RCC 7860 (cell line): ENCODE measurements at places on chromosomes 4 and X.
A peak's percentile ranks its signal among the peaks of the same experiment; 100 is the strongest.

- DNase-seq = no peak
Measured at GRCh38 chrX:69179380-69179911, 14.2 kb upstream of the PJA1 start.

- DNase-seq = no peak
Measured at GRCh38 chr4:165700855-165701254, 172.2 kb upstream of the TLL1 start.

- DNase-seq = no peak
Measured at GRCh38 chr4:109298279-109299010, 4.0 kb downstream of the COL25A1 start.

GRCh38 chr4:13860126-13860525, 232.6 kb upstream of the BOD1L1 start:
- no peak for DNase-seq

DNA sequence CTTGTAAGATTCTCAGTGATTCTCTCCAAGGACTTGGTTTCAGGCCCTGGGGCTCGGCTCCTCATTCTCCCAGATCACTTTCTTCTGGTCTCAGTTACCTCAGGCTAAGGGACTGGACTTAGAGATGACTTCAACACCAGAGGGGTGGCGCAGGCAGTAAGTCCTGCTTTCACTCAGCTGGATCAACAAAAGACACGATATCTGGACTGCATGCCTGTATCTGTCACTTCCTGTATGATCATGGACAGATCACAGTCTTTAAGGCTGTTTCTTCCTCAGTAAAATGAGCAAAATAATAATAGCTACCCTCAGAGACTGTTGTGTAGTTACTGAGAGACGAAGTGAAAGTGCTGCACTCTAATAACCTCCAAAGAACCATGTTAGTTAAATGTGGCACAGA, 19.5 kb upstream of the CXCR3 start:
- DNase-seq = no peak

DNA sequence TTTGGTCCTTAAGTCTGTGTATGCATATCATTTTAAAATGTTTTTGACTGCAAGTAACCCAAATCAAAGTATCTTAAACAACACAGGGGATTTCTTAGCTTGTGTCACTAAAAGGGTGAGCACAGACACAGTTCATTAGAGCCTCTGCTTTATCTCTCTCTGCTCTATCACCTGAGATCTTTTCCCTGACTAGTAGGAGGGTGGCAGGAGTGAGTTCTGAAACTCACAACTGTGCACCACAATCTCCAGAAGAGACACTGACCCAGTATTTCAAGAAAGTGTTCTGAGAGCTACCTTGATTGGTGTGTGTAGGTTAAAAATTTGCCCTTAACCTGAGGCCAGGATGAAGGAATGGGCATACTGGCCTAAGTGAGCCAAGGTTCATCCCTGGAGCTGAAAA, 24.8 kb downstream of the CCSER1 start:
- DNase-seq = no peak

DNA sequence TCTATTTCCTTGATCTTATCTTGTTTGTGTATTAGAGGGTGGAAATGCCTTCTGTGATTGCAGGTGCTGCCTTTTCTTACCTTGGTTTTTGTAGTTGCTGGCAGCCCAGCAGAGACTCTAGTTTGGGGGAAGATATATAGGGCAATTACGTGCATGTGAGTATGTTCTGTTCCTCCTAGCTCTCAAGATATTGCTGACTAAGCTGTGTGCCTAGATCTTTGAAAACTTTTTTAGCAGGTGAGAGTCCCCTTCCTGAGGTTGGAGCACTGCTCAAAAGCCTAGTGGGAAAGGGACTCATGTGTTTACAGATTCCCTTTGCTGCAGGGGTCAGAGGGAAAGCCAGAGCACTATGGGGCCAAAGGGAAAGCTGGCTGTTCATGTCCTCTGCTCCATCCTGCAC, 136.1 kb downstream of the VSIG4 start:
- no peak for DNase-seq

DNA sequence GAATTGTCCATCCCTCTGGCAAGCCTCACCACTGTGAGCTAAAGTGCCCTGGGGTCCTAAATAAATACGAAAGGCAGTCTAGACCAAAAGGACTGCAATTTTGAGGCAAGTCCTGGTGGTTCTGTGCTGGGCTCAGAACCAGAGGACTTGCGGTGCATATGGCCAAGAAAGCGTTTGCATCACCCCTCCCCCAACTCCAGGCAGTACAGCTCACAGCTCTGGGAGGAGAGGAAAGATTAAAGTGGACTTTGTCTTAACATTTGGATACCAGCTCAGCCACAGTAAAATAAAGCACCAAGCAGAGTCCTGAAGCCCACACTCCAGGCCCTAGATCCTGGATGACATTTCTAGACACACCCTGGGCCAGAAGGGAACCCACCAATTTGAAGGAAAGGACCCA, 24.9 kb downstream of the RNF128 start:
- no peak for DNase-seq

- DNase-seq = peak; percentile 28
Measured at GRCh38 chr4:88027611-88028608, 20.5 kb downstream of the PKD2 start.

GRCh38 chr4:123023647-123024046, 101.2 kb upstream of the NUDT6 start:
- DNase-seq = no peak

- DNase-seq = no peak
Measured at GRCh38 chr4:107037199-107037584, 1.1 kb upstream of the DKK2 start.

GRCh38 chrX:136910565-136911035, 30.1 kb upstream of the RBMX start:
- DNase-seq = no peak

DNA sequence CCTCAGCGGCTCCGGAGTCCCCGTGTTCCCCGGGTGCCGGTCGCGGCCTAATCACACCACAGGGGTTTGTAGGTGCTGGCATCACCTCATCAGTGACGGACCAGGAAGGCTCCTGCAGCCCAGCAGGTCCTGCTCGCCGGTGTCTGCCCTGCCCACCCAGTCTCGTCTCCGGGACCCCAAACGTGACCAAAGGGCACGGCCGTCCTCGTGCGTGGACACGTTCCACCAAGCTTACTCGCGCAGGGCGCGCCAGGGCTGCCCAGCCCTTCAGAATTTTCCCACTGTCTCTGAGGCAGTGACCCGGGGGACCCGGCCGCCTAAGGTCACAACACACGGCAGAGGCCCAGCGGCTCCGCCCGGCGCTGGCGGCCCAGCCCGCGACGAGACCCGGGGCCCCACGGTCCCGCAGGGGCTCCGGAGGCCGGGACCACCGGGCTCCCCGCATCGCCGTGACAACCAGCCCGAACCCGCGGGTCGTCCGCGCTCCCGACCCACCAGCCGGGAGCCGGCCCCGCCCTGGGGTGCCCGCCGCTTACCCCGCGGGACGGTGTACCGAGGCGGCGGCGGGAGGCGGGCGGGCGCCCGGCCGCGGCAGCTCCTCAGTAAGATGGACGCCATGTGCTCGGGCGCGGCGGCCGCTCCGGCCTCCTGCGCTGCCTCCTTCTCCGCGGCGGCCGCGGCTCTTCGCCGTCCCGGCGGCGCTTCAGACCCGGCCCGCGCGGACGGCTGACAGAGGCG, 454 bp downstream of the LETM1 start:
- no peak for DNase-seq

DNA sequence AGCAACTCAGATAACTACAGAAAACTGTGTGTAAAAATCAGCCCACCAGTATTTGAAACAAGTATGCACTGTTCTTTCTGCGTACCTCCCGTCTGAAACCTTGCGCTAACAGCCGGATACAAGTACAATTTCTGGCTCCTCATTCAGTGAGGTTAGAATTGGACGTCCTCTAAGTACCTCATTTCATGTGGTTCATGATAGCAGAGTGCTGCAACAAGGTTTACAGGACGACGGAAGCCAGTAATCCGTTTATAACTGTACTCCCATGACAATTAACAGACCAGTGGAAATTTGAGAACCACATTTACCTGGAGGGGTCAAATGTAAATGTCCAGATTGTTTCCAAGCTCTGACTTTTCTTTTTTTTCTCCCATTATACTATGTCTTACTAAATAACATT, 52.9 kb upstream of the TENM3 start:
- no peak for DNase-seq

DNA sequence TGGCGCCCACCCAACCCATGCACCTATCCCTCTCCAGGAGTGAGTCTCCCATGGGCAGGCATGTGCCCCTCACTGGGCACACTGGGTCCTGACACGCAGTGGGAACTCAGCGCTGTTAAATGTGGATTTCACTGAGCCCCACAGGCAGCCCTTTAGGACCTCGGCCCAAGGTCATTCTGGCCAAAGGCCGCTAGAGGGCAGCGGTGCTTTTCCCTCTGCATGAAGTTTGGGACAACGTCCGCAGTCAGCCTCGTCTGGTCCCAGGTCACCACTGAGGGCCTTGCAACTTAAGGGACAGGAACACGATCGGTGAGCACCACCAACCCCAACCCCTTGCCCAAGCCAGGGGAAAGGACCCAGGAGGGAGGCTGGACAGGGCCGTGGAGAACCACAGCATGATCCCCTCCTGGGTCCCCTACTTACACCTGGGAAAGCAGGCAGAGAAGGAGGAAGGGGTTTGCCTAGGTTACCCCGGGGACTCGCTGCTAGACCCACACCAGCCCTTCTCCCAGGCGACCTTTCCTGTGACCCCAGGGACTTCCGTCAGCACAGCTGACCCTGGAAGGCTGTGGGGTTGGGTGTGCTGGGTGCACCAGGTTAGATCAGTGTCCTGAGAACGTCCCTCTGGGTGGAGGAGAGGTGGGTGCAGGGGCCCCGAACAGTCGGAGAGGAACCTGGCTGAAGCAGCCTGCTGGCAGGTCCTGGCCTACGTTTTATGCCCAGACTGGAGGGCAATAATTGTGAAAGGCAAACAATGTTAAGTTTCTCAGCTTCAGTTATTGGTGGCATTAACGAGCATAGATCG, 24.0 kb downstream of the CYTL1 start:
- DNase-seq = peak; percentile 33

DNA sequence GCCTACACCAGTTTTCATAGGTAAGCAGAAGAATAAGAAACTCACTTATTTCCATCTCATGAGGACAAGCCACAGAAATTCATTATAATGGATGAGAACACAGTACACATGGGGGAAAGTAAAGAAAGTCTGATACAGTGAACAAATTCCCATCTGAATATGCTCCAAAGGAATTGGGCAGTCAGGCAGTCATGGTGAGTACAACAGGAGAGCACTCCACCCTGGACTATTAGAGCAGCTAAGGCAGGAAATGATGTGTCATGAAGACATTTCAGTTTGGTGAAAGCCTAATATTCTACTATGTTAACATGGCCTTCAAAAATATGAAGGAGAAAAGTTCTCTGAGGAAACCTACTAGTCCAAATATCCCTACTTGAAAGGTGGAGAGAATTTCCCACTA, 92.0 kb upstream of the PRDX4 start:
- no peak for DNase-seq

- no peak for DNase-seq
Measured at GRCh38 chrX:85851418-85851817, 195.9 kb downstream of the CHM start.

GRCh38 chr4:141376769-141377168, 156.1 kb downstream of the ZNF330 start:
- no peak for DNase-seq

DNA sequence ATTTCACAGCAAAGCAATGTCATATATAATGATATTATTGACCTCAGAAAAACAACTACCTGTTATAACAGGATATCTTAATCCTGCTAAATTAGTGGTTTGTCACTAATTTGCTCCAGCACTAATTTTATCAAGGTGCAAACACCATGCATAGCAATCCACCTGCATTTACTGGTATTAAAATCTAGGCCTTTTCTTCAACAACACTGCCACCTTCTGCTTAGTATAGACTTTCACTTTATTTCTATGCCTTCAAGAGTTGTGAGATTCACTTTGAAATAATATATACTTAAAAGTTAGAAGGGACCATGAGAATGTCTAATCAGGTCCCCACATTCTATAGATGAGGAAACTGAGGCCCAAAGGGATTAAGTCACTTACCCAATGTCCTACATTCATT, 82.1 kb upstream of the IQCM start:
- peak; percentile 16 for DNase-seq

GRCh38 chr4:148405161-148405893, 36.9 kb downstream of the NR3C2 start:
- no peak for DNase-seq

- DNase-seq = peak; percentile 30
Measured at GRCh38 chr4:10403633-10404445, 53.4 kb downstream of the ZNF518B start.

DNA sequence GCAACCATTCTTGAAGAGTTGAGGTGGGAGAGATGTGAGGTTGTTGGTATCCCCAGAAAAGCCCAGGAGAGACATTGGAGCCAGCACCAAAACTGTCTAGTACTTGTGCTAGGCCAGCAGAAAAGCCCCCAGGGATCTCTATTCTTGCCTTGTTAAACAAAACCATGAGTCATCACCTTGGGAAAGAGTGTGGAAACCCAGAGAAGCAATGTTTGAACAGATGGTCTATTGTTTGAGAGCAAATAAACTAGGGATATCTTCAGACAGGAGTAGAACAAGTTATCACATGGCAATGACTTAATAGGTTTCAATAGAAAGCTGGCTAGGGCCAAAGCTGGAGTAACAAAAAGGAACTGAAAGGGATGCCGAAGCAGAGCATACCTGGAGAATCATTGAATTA, 195.7 kb upstream of the CASK start:
- peak; percentile 42 for DNase-seq

- no peak for DNase-seq
Measured at GRCh38 chrX:74510401-74510800, 89.1 kb downstream of the SLC16A2 start.

GRCh38 chr4:182233310-182234090, 9.7 kb upstream of the TENM3 start:
- no peak for DNase-seq

DNA sequence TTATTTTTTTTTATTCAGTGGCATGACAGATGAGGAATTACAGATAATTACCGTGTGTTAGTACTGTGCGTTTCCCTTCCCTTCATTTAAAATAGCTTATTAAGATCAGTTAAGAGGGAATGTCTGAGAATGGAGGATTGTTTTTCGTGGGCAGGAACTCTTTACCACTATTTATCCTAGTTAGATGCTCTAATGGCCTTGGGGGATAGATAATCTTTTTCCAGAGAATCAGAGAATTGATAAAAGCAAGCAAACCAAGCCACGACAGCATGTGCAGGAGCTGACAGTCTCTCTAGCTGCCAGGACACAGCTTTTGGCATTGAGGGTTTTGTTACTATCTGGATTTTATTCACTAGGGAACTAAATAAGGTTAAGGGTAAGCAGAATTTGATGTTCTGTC, 128.7 kb downstream of the DCLK2 start:
- no peak for DNase-seq

GRCh38 chr4:93828995-93829819, 654 bp downstream of the ATOH1 start:
- no peak for DNase-seq

GRCh38 chrX:135984791-135985156, 461 bp upstream of the SLC9A6 start:
- DNase-seq = no peak

DNA sequence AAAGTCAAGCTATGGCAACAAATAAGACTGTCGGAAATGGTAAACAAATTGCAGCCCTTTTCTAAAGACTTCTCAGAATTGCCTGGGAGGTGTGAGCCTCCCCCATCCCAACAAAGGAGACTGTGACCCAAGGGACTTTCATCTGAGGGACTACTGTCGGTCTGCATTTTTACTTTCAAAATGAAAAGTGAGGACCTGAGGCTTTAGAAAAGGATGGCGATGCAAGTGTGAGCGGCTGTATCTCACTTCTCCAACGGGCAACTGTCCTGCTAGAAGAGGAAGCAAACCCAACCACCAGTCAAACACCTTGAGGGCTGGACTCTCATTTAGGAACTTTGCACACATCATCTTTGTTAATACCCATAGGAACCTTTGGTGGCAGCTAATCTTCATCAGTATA, 62.6 kb upstream of the CLNK start:
- DNase-seq = no peak
